8988T (cell line): ENCODE measurements at places on chromosomes 7 and 10.

GRCh38 chr7:40348126-40348728, 213.4 kb downstream of the SUGCT start:
- DNase-seq: no peak

GRCh38 chr10:42707234-42707633, 68.9 kb upstream of the ZNF33B start:
- no peak for DNase-seq

GRCh38 chr7:74379938-74380337, 73.8 kb upstream of the GTF2IRD1 start:
- DNase-seq: no peak

GRCh38 chr10:8674230-8674629, 619.7 kb downstream of the GATA3 start:
- no peak for DNase-seq

DNA sequence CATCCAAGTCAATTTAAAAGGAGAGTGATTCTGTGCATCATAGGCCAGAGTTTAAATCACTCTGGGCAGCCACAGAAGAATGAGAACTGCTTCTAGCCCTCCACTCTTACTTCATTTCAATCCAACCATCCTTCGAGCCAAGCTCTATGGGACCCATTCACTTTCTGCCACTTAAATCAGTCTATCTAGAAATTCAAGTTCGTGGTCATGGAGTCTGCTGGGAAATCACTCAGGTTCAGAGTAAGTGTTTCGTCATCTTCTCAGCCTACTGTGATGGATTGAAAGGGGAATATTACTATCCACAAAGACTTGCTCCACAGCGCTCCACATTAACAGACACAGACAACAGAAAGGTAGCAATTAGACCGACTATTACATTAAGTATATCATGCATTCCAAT, 4.6 kb downstream of the DCLRE1C start:
- no peak for DNase-seq

GRCh38 chr7:22811746-22812280, 10.8 kb downstream of the TOMM7 start:
- DNase-seq: no peak

DNA sequence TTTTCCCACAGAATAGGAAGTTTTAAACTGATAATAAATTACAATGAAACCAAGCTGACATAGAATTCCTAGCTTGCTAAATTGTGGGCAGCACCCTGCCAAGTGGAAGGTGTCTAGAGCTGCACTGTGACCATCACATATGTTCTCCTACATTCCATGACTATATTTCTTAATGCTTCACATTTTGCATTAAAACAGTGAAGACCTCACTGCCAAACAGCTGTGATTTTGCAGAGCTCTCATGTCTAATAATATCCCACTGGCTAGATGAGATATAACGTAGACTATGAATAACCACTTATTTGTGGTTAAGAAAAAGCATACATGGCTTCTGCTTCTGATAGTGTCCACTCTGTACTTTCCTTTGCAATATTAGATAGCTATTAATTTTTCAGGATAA, 228.3 kb upstream of the TEX47 start:
- DNase-seq: no peak

DNA sequence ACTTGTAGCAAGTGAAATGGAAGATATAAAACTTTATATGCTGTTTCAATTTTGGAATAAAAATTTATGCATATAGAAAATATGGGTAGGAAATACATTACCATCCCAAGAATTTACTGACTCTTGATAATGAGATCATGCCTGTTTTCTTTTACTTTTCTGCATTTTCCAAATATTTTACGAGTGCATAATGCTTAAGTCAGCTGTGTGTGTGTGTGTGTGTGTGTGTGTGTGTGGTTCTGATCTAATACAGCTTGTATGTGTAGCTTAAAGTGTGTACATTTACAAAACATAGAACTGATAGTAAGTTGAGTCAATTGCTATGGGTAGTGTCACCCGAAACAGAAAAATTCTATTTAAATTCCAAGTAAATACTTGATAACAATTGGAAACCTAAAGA, 315.9 kb upstream of the LRRN3 start:
- no peak for DNase-seq

GRCh38 chr7:64775289-64775688, 18.9 kb upstream of the ZNF138 start:
- no peak for DNase-seq

DNA sequence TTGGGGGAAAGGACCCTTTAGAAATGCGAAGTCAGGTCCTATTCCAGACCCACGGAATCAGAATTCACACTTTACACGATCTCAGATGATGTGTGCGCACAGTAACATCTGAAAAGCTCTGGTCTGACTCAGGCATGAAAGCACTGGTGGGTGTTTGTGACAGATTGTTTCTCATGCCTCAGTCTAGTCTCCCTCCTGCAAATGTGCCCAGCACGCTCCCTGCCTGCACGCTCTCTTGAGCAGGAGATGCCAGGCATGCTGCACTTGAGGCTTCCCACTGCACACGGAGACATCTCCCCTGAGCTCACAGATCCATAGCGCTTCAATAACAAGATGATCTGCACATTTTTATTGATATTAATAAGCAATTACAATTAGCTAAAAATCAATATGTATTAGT, 23.6 kb upstream of the ZNF37A start:
- DNase-seq: no peak

DNA sequence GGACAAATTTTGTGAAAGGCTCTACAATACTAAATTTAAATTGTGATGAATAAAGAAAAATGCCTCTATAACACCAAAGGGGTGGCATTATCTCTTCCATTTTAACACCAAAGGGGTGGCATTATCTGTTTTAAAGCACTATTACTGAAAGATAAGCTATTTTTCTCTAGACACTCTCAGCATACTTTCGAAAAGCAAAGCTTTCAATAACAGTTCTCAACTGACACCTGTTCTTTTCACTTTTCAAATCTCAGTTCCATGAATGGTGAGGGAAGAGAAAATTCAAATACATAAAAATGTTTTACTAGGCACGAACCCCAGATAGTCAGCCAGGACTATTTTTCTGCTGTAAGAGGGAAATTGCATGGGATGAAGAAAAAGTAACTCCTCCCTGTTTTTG, 103.8 kb downstream of the CPEB3 start:
- no peak for DNase-seq

DNA sequence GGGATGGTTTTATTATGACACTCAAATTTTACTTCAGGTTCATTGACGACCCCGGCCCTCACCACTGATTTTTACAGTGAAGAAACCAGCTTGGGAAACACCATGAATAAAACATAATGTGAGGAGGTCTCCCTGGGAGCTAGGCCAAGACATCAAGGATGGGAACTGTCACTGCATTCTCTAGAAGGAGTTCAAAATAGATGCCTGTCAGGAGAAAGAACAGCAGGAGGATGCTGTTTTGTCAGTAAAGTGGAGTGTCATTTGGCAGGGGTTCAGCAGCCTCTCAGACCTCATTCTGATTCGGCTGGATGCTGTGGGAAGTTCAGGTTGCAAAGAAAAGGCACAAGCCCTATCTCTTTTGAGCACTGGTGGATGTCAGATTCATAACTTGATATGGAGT, 360.3 kb upstream of the C7orf33 start:
- DNase-seq: no peak

DNA sequence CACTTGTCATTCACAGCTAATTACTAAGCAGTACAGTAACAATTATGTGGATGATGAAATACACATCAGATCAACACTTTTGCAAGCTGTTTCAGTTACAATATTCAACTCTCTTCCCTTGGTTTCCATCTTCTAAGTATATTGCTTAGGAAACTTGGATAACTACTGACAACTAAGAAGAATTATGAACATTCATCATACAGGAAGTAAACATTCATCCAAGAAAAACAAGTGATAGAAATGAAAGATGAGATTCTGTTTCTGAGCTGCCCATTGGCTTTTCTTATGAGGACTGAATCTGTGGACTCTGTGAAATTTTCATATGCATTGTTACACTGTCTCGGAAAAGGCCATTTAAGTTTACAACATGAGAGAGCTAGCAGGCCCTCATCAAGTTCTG, 240.2 kb downstream of the PRKG1 start:
- no peak for DNase-seq

GRCh38 chr7:132703742-132704141, 127.5 kb upstream of the PLXNA4 start:
- no peak for DNase-seq

DNA sequence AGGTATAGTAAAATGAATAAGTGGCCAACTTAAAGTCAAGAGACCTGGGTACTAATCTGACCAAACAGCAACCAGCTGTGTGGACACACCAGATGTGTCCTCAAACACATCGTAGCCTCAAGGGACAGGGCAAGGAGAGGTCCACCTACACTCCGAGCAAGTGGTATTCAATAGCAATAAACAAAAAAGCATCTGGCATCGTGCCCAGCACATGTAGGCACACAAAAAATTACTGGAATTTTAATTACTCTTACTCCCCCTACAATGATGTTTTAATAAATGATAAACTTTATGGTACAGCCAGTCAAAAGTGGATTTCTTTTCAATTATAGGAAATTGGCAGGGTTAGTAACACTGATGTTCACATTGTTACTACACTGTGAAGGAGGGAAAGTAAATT, 3.5 kb upstream of the RGS10 start:
- DNase-seq: no peak
